Transverse colon (tissue), 4 donors: ENCODE measurements at places on chromosomes 13 and 19. TPM values are rescaled to one million over a fixed set of nuclear protein-coding genes. Genes with fewer than 3 reads are reported as not detected.

- DNase-seq = no peak
Observed at GRCh38 chr19:28981518-28981917, 231.4 kb downstream of the UQCRFS1 start.

DNA sequence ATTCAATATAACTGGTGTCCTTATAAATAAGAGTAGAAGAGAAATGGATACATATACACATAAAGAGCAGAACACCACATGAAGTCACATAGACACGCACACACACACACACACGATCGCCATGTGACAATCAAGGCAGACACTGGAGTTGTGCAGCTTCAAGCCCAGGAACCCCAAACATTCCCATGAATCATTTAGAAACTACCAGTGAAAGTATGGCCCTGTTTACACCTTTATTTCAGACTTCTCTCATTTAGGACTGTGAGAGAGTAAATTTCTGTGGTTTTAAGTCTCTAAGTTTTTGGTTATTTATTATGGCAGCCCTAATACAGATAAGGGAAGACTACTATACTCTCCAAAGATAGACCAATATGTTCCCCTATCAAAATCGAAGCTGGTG lies 20.4 kb upstream of the TNFSF13B start:
- DNase-seq = no peak

GRCh38 chr19:23470873-23471545 lies 75.7 kb upstream of the ZNF91 start:
- DNase-seq = peak; percentile 34

GRCh38 chr13:21106089-21106488 lies 44.7 kb upstream of the LATS2 start:
- DNase-seq = no peak

DNA sequence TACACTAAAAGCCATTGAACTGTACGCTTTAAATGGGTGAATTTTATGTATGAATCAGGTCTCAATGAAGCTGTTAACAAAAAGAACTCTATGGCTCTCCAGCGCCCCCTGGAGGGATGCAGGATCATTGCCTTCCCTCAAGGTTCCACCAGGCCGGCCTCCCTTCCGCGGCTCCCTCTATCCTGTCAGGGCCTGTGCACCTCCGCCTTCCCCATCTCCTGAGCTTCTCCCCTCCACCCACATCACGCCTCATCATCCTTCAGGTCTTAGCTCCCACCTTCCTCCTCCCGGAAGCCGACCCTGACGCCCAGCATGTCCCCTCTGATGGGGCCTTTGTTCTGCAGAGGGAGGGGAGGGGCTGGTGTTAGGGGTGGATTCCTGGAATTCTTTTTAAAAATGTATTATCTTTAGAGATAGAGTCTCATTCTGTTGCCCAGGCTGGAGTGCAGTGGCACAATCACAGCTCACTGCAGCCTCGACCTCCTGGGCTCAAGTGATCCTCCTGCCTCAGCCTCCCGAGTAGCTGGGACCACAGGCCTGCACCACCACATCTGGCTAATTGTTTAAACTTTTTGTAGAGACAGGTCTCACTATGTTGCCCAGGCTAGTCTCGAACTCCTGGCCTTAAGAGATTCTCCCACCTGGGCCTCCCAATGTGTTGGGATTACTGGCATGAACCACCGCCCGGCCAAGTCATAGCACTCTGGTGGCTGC lies 27.7 kb downstream of the MEIS3 start:
- DNase-seq = peak; percentile 76

- no peak for DNase-seq
Observed at GRCh38 chr19:4260613-4261191, 13.8 kb downstream of the YJU2 start.

DNA sequence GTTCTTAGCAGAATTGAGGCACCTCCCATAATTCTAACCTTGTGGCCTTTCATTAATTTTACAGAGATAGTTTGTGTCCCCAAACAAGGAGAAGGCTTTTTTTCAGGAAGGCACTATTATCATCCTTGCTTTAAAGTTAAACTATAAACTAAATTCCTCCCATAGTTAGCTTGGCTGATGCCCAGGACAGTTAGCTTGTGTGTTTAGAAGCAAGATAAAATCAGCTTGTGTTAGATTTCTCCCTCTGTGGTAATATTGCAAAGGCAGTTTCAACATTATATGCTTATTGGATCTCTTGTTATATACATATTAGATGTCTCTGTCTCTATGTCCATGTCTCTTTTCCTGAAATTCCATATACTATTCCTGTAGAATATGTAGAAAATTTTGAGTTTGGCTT lies 342.7 kb downstream of the TBC1D4 start:
- DNase-seq = no peak

ZIC5 gene
- total RNA-seq = not detected

ZNF791 gene
- total RNA-seq = 29.5 TPM
